CD4-positive, alpha-beta T cell treated with Interleukin-4 for 1 hour (primary cell): ENCODE measurements at places on chromosomes 1 and 21.
A peak's percentile ranks its signal among the peaks of the same experiment; 100 is the strongest.

GRCh38 chr1:147654511-147654910, 15.8 kb downstream of the ACP6 start:
- DNase-seq, result no peak

DNA sequence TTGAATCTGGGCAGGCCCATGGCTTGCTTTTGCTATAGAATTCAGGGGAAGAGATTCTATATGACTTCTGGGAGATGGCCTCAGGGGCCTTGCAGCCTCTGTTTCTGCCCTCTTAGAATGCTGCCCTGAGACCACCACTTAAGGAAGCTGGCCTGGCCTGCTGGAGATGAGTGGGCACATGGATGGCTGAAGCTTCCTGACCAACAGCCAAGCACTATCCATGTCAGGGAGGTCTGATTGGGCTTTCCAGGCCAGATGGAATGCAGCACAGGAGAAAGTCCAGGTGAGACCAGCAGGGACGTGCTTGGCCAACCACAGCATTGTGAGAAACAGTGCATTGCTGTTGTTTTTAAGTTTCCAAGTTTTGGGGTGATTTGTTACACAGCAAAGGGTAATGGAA, 308.1 kb downstream of the PTPRU start:
- no peak for DNase-seq

DNA sequence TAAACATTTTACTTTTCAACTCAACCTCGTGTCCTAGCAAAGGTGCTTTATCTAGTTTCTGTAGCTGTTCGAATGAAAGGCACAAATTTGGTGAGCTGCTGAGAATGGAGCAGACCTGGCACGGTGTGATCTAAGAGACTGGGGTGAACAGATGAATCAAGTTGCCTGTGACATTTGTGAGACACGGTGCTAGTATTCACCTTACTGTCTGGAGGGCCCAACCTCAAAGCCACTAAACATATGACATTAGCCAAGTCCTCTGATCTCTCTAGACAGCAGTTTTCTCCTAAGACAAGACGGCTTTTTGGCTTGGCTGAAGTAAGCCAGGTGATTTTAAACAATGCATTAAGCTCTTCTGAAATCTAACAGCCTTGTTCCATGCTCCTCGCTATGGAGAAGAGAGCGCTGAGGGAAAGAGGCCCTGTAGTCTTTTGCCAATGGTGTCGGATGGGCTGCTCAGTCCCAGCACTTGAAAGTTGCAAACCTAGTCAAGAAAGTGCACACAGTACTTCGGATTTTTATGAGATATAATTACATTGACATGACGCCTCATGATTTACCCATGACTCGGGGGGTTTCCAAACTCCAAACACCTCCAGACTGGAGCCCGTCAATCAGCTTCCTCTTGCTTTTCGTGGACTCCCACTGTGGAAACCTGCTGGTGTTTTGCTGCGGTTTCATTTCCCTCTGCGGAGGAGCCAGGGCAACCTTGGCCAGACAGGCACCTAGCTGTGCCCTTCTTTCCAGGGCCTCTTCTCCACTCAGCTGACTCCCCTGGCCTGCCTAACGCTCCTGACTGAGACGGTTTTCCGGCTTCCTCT, 794 bp upstream of the TOR3A start:
- peak; percentile 59 for DNase-seq

- no peak for DNase-seq
Measured at GRCh38 chr1:111904478-111905218, 84.8 kb downstream of the KCND3 start.

GRCh38 chr1:114369930-114370329, 141.1 kb downstream of the TRIM33 start:
- DNase-seq, result no peak

DNA sequence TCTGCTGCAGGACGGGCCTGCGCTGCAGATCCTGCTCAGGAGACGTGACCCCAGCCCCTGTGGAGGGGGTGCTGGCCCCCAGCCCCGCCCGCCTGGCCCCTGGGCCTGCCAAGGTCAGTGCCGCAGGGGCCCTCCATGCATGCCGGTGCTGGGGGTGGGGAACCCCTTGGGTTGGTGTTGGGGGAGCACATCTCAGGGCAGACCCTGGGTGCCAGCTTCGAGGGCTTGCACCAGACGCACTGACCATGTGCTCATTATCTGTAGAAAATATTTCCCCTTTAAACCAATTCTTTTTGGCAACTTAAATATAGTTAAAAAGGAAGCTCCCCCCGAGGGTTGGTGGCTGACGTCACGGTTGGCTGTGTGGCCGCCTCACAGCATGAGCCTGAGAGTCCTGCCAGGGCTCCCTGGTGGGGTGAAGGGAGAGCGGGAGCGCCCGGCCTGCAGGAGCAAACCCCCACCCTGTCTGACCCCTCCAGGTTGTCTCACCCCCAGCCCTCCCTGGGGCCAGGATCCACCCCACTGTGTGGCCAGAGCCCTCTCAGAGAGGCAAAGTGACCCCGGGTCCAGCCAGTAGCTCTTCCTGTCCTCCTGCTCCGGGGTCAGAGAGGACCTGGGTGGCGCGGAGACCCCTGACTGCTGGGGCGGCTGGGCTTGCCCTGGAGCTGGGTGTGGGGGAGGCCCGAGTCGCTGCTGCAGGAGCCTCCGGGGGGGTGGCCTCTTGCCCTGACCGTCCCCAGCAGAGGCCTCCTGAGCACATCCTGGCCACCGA, 5.3 kb upstream of the PFKL start:
- peak; percentile 17 for DNase-seq

- no peak for DNase-seq
Measured at GRCh38 chr1:24102961-24103360, 9.0 kb downstream of the MYOM3 start.

GRCh38 chr1:60813071-60813470, 269.3 kb upstream of the NFIA start:
- DNase-seq, result no peak

DNA sequence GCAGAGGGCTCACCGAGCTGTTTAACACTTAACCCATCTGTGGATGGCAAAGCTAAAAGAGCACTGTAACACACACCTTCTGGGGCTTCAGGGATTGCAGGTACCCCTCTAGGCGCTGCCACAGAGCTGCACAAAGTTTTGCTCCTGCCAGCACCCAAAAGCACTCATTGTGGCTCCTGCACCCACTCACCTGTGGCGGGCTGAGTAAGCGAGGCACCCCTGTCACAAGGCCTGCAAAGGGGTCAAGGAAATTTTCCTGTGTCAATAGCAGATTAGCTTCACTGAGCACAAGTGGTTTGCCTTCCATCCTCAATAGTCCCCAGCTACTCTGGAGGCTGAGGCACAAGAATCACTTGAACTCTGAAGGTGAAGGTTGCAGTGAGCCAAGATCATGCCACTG, 29.5 kb upstream of the KCNK1 start:
- DNase-seq, result no peak

DNA sequence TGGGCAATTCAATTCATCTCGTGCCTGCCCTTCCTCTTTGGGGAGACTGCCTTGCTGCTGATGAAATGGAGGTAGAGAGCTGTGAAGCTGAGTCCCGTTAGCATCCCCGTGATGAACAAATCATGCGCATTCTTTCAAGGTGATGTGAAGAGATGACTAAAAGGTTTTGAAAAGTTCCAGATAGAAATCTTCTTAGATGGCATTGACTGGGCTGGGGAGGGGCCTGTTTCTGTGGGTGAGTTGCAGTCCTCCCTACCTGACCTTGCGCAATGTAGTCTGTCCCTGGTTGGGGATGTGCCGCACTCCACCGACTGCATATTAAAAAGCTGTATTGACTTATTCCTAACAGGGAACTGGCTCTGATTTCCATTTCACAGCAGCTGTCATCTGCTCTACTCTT, 49.6 kb downstream of the ST6GALNAC3 start:
- no peak for DNase-seq

GRCh38 chr1:186980400-186980799, 151.7 kb downstream of the PLA2G4A start:
- DNase-seq, result no peak

DNA sequence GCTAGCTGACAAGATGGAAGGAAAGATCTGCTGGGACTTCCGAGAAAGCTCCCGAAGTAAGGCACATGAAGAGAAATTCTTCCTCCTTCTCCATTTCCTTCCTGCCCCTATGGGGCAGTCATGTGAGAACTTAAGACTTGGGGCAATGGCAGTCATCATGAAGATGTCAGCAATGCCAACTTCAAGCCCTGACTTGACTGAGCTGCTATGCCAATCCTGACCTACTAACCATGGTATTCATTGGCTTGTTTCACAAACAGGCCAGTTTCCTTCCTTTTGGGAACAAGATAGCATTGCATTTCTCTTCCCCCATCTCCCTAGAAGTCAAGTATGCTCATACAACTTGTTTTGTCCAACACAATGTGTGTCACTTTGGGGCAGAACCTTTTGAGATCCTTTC, 25.5 kb downstream of the GRIK1 start:
- no peak for DNase-seq

- DNase-seq, result no peak
Measured at GRCh38 chr1:107389410-107390396, 248.9 kb downstream of the NTNG1 start.

- no peak for DNase-seq
Measured at GRCh38 chr1:23469372-23469982, 14.5 kb downstream of the ASAP3 start.

DNA sequence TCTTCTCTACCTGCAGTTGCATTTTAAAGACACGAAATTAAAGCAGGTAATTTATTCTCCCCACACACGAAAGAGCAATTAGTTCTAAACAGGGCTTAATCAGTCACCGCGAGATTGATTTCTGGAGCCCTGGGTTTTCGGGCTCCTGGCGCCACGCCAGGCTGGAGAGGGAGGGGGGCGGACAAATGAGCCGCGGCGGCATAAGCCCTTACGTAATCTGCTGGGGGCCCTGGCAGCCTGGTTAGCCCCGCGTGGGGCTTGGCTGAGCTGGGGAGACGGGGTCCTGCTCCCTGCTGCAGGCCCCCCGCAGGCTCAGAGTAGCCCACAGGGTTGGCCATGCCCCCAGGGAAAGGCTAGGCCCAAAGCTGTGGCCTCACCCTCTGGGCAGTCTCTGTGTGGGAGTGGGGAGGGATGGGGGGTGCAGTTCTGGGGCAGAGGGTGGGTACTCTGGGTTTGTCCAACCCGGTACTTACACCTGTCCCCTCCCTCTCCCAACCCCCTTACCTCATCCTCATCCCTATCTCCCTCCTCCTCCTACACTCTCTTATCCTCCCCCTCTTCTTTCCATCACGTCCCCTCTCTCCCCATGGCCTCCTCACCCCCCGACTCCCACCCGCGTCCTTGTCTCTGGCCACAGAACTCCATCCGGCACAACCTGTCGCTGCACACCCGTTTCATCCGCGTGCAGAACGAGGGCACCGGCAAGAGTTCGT, 19.9 kb downstream of the FOXO6 start:
- DNase-seq, result no peak

DNA sequence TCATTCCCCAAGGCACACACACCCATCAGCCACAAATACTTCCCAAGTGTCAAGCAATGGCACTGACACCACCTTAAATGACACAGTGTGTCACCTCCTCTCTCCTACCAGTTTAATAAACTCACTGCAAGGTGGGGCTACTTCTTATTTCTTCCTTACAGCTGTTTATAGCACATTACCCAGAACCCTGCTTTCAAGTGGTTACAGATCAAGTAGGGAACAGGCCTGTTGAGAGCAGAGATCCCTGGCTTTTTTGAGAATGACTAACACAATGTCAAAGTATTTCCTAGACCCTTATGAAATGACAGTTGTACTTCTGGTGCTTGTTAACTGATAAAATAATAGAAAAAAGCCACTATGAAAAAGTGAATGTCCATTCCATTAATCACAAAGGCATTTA, 19.8 kb downstream of the ZBTB17 start:
- no peak for DNase-seq

GRCh38 chr1:202085682-202086373, 36.9 kb upstream of the GPR37L1 start:
- DNase-seq, result no peak

GRCh38 chr1:230243583-230244353, 176.7 kb downstream of the GALNT2 start:
- no peak for DNase-seq

- no peak for DNase-seq
Measured at GRCh38 chr1:197393105-197393504, 125.1 kb downstream of the CRB1 start.

GRCh38 chr21:16194788-16195537, 465.2 kb downstream of the USP25 start:
- no peak for DNase-seq

DNA sequence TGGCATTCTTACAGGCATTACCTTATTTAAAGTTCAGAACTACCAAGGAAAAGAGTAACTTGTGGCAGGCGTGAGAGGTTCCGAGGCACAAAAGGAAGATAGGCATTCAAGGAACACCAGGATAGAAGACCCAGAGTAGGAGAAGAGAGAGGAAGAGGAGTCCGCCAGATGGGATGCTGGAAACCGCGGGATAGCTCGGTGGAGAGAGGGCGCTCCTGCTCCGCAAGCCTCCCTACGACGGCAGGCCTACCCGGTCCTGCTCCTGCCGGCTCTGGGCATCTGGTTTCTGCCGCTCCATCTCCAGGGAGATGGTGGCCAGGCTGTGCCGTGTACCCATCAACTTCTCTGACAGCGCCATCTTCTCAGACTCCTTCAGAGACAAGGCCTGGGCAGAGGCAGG, 5.4 kb upstream of the NBPF1 start:
- DNase-seq, result no peak

DNA sequence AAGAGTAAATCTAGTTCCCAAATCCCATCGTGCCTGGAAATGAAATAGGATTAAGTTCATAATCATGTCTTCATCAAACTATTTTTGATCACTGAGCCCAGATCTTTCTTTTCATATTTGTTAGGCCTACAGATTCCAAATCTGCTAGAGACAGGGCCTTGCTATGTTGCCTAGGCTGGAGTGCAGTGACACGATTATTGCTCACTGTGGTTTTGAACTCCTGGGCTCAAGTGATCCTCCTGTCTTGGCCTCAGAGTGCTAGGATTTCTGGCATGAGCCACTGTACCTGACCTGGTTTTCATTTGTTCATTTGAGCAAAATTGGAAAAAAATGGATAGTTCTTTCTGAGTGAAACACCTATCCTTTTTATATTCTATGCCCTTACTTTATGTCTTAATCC, 28.0 kb upstream of the DIPK1A start:
- DNase-seq, result no peak

DNA sequence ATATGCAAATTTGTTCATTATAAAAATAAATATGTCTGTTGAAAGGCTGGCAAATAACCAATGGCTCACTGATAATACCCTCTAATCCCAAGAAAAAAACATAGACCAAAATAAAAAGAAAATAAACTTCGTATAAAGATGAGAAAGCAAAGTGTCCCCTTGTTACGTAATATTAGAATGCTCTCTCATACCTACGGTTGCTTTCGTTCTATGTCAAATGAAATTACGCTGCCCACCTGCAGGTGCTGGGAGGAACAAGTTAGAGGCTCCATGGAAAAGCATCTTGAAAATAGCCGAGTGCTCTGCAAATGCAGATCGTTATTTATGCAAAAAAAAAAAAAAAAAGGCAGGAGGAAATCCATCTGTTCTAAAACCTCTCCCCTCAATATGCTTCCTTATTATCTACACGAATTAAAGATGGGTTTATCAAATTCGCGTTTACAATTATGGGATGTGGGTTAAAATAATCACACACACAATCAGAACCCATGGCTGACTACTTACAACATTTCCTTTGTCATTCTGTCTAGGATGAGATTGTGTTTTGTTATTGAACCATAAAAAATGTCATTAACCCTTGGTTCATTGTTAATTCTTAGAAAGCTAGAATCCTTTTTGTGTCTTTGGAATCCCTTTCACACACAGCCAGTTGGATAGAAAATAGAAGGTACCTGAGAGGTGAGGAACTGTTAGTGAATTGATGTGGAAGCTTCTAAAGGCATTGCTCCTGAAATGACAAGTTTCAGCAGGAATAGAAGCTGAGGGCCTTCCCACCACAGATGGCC, 268.6 kb downstream of the SETD4 start:
- no peak for DNase-seq

GRCh38 chr1:169106921-169107602, 572 bp downstream of the ATP1B1 start:
- no peak for DNase-seq
